Dorsolateral prefrontal cortex (tissue), 122 donors: ENCODE measurements at places on chromosomes 2 and 18.

DNA sequence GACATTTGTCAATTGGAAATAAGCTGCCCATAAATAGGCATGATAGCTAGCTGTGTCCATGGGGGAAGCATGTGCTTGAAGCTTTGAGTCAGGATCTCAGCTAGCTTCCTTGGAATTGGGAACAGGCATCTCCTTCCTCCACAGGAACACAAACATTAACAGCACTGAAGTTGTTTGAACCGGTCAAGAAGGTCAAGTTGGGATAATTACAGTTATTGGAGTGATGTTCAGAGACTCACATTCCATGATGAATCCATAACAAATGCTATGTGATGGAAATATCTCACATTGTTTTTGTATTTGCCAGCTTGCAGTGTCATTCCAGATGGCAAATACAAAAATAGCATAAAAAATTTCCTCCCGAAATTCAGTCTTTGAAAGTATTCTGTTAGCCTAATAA is 347.6 kb upstream of the SMIM21 start:
- DNase-seq: no peak

- DNase-seq: no peak
Measured at GRCh38 chr2:147469471-147469870, 375.4 kb upstream of the ACVR2A start.

DNA sequence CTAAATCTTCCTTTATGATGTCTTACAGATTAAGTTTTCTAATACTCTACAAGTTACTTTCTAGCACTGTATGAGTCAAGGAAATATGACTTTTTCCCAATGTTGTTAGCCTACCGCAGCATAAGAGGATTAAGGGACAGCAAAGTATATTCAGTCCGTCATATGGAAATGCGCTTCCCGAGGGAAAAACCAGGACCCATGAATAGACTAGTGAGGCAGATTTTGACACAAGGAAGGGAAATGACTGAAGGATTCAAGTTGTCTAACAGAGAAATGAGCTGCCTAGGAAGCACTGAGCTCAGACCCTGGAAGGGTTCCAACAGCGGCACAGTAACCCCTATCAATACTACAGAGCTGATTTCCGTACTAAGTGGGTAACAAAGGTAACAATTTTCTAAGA is 12.0 kb downstream of the SEPTIN10 start:
- DNase-seq: no peak

DNA sequence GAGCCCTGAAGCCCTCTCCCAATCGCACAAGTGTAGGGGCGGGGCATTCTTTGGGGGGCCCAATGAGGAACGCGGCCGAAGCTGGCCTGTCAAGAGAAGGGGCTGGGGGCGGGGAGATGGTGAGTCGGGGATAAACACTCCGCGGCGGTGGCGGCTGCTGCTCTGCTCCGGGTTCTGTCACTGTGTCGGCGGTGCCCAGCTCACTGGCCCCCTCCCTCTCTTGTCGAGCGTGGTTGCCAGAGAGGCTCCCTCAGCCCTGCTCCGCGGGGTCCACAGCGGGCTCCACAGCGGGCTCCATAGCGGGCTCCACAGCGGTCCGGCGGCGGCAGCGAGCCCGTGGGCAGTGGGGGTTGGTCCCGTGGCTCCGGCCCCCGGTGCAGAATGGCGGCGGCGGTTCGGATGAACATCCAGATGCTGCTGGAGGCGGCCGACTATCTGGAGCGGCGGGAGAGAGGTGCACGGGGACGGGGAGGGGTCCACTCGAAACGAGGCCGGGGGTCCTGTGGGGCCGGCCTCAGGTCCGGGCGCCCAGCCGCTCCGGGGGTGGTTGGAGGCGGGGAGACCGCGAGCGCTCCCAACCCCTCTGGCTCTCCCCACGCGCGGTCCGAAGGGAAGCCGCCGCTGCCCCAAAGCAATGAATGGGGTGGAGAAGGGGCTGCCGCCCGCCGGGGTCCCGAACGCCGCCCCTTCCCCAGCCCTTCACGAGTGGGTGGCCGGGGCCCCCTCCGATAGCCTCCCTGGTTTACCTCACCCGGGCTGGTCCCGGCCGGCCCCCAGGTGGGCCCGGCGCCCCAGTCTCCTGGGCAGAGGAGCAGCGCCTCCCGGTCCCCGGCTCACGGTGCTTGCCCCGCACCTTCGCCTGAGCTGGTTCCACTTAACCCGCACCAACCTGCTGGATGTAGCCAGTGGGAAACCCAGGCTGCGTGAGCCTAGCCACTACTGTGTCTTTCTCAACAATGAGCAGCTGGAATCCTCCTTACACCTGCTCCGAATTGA is at the start of gene MXD1:
MXD1 (plus strand) TSS at position 160 of the 996 bp plus-strand sequence; CDS start at position 382, 222 bp downstream.
- DNase-seq: peak; percentile 50

GRCh38 chr2:170202437-170202836 is 24.5 kb downstream of the MYO3B start:
- no peak for DNase-seq
